ENCODE measurements at places on chromosomes 7 and 10.

DNA sequence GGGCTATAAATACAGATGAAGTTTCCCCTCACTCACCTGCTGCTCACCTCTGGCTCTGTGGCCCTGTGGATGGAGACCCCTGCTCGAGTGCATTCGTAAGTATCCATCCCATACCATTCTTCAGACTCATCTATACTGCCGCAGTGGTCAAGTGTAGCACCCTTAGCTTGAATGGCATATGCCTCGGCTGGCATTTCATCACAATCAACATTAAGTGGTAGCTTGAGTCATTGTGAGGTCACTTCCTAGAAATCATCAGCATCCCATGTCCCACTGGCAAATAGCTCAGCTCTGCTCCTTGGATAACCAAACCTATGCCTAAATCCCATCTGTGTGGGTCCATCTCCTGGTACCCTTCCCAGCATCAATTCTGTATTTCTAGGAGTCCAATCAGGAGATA, 38.2 kb downstream of the MDH2 start:
- no peak for DNase-seq

- no peak for DNase-seq
These were observed 298.5 kb downstream of the NEBL start for GRCh38 chr10:20598590-20598989.

DNA sequence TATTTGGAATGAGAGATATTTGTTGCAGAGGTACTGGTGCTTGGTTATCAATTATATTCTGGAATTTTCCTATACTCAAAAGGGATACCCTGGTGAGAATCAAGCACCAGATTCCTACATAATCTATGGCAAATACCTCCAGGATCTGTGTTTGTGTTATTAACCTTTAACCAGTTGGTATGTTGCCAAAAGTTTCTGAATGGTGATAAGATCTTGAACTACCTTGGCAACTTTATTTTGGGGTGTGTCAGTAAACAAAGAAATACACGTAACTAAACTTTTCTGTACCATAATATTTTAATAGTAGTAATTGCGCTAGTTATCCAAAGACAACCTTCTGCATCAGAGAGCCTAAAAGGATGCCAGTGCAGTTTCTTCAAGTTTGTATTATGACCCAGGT, 13.4 kb downstream of the SCIN start:
- DNase-seq: no peak

- DNase-seq: no peak
These were observed 76.2 kb downstream of the GPR85 start for GRCh38 chr7:113010377-113010776.

DNA sequence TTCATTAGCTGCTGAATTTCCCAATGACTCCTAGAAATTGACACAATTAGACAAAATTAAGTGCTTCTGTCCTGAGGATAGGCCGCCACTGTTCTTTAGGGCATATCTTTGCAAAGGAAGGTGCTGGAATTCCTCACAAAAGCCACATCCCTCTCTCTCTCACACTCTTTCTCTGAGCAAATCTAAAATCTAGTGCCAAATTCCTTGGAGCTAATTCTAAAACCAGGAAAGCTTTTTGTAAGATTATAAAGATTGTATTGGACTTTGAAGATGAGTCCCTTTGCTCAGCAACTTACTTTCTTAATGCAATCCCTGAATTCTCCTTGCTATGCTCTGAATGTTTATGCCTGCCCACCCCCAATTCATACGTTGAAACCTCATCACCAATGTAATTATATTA, 288.9 kb downstream of the KCNMA1 start:
- no peak for DNase-seq

GRCh38 chr10:74194999-74195398, 44.0 kb downstream of the ADK start:
- DNase-seq: no peak

DNA sequence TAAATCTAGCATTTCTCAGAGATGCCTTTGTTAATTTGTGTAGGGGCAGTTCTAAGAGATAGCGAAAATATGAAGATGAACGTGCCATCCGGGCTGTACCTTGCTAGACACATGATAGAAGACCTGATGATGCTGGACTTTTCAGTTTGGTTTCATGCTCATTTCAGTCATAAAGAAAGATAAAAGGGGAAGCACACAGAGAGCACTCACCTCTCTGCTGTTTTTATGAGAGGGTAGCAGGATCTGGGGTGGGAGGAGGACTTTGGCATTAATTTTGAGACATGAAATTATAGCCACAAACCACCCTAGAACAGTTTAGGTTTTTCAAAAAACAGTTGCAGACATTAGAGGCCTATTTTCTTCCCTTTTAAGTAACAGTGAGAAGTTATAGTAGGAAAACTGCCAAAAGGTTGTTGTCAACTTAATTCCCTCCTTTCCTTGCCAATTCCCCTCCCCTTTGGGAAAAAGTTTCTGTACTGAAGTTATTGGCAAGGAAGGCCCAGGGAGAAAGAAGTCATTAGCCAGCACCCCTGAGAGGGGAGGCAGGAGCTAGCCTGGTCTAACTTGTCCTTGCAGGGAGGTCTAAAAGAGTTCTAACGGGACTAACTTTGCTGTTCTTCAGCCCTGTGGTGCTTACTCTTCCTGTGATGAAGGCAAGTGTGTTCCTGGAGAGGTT, 2.6 kb downstream of the ST7 start:
- DNase-seq: no peak

GRCh38 chr7:155002411-155003091, 373 bp downstream of the PAXIP1 start:
- DNase-seq: peak; percentile 13

All from T-cell (primary cell).